ENCODE measurements at places on chromosomes 13 and 19.

DNA sequence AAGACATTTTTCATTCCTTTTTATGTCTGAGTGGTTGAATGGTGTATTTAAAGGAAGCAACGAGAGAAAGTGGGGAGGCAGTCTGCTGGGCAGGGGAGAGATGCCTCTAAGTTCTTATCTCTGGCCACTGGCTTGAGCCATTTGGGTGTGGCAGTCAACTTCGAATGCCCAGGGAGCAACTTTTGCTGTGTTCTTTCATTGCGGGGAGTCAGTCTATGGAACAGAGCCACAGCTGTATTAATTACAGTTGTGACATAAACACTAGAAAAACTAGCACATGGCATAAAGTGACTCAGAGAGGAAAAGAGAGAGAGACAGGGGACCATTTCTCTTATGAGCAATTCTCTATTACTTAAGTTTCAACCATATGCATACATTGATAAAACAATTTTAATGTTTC, 40.4 kb upstream of the PDCD5 start:
- DNase-seq: no peak

DNA sequence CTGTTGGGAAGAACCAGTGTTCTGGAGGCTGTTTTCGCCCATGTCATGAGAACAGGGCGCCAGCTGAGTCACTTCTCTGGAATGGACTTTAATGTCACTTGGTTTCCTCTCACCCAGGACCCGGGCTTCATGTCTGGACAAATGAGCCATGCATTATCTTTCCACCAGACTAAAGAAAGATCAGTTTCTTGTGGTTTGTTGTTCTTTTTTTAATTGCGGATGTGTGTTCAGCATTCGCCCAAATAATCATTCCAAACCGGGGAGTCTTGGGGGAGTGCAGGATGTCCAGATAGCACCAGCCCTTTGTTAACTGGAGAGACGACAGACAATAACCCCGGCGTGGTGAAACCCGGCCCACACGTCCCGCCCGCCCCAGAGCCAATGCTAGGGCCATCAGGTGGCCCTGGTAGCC, 102.5 kb downstream of the COL4A2 start:
- no peak for DNase-seq

DNA sequence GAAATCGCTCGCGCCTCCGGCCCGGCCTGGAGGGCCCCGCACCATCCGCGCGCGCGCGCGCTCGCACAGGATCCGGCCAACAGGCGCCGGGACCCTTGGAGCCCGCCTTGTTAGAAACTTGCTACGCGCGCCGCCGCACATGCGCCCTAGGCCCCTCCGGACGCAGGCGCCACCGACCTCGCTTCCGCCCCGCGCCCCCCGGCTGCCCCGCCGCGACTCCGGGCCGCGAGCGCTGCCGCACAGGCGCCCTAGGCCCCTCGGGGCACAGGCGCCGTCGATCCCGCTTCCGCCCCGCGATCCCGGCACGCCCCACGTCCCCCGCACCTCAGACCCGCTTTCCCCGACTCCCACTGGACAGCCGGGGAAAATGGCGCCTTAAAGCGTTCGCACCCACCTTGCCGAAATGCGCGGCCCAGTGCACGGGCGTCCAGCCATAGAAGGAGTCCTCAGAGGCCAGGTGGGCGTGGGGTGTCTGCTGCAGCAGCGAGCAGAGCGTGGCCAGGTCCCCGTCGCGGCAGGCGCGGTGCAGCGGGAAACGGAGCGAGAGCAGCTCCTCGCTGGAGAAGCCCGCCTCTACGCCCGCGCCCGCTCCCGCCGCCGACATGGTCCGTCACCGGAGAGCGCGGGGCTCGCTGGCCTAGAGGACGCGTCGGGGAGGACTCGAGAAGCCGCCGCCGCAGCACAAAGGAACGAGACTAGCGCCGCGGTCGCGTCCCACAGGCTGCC, 375 bp downstream of the ANKRD10 start:
- peak; percentile 73 for DNase-seq

GRCh38 chr19:56347163-56347778, 32.6 kb upstream of the ZSCAN5A start:
- no peak for DNase-seq

- DNase-seq: no peak
Measured at GRCh38 chr19:16259385-16260159, 61.9 kb downstream of the AP1M1 start.

- DNase-seq: no peak
Measured at GRCh38 chr13:34344816-34345215, 526.9 kb downstream of the RFC3 start.

DNA sequence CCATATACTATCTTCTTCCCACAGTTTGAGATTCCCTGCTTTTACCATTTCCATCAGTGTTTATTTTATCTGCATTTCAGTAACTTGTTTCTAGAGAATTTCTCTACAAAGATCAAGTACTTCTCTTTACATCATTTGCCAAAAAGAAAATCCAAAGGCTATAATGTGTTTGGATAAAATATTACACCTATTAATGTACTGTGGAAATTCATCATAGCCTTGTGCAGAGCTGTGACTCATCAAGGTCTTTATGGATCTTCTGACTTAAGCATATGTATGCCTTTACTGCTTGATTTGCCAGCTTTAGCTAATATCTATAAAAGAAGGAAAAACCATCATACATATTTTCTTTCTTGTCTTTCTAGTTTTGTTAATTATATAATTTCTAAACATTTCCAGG, 9.6 kb upstream of the HTR2A start:
- no peak for DNase-seq

- no peak for DNase-seq
Measured at GRCh38 chr19:49852631-49853126, 1.7 kb downstream of the PTOV1 start.

DNA sequence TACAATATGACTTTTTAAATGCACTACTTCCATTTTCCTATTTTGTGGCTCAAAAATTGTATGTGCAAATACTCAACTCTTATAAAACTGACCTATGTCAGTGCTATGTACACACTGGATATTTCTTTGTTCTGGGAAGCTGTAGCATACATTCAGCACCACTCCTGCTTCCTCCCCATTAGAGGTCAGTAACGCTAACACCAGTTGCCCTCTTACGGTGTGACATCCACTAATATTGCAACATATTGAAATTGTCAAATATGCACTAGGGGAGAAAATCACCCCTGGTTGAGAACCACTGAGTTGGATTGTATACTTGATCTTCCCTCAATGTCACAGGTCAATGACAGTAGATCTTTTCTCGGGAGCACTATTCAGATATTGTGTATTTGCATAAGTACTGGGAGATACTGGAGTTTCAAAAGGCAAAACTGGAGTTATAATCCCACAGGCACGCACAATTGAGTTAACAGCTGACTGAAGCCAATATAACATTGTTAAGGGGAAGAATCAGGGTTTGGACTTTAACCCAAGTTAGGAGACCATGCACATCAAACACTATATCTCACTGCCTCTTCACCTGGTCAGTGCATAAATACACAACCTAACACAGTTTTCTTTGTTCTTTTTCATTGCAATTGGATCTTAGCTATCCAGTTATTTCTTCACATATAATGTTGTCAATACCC, 1276.5 kb upstream of the MIR17HG start:
- DNase-seq: no peak

DNA sequence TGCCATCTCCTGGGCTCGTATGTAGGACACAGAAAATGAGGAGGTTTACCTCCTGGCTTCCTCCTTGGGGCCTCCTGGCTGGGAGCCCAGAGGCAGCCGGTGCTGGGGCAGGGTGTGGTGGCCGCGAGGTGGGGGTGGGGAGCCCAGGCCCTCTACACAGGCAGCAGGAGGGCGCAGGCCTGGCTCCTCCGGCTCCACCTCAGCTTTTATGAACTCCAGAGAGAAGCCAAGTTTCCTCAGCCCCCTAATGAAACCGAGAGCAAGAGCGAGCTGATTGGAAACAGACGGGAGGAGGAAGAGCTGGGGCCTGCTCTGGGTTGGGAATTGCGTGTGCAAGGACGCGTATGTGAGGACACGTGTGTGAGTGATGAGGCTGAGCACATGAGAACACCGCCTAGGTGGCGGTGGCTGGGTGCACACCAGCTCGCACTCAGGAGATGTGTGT, 23.1 kb downstream of the LYL1 start:
- no peak for DNase-seq

GRCh38 chr13:73451221-73452029, 392.6 kb downstream of the KLF5 start:
- DNase-seq: no peak

DNA sequence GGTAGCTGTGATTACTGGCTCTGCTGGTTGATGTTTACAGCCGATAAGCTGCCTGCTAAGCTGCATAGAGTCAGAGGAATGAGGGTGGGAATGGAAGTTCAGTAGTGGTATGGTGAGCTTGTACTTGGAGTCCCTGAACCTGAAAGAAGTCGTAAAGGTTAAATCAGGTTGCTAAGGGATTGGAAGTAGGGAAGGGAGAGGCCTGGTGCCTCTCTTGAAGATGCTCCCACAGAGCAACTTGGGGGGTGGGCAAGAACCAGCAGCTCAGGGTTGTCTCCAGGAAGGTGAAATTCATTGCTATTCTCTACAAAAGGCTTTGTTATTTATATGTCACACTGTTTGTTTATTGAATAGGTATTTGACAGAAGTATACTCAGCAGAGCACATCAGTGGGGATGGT, 73.8 kb upstream of the OLFM4 start:
- DNase-seq: no peak

DNA sequence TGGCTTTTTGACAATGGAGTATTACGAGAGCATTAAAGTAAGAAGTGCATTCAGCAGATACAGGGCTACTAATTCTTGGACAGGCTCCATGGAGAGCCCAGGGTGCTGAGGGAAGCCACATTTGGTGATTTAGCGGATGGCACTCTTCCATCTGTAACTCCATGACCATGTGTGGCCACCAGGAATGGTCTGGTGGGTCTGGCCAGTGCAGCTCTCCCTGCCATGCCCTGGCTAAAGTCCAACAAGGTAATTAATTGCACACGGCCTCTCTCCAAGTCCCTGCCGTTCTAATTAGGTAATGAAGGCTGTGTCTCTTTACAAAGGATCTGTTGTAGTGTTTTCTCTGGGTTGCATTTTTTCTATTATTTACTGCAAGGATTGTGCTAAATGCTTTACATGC, 4.3 kb upstream of the ZFR2 start:
- DNase-seq: no peak

DNA sequence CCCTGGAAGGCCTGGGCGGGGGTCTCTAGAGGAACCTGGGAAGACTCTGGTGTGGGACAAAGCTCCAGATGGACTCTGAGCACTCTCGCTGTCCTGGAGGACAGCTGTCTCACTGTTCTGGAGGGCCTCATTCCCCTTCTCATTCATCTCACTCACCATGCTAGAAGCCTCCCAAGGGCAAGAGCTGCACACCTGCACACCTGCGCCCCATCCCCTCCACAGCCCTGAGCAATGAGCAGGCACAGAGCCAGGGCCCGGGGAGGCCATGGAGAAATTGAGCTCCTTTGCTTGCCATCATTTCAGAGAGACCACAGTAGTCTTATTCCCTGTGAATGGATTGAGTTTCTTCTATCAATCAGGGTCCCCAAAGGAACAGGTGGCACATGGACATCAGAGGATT, 1168.5 kb downstream of the UQCRFS1 start:
- DNase-seq: no peak

- no peak for DNase-seq
Measured at GRCh38 chr19:10565028-10565566, 713 bp downstream of the KRI1 start.

DNA sequence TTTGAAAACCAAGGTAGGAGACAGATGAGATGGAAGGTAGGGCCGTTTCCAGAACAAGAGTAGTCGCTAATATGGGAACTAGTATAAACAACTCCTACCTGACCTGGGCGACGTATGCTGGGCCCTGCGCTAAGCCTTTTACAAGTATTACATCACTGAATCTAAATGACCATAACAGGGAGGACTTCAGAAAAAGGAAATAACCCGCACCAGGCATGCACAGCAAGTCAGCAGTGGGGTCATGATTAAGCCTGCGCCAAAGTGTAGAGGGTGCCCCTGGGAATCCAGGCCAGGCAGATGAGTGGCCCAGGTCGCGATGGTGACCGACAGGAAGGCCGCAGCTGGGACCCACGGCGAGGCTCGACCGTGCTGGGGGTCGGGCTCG, 613 bp downstream of the ATP13A1 start:
- DNase-seq: no peak

DNA sequence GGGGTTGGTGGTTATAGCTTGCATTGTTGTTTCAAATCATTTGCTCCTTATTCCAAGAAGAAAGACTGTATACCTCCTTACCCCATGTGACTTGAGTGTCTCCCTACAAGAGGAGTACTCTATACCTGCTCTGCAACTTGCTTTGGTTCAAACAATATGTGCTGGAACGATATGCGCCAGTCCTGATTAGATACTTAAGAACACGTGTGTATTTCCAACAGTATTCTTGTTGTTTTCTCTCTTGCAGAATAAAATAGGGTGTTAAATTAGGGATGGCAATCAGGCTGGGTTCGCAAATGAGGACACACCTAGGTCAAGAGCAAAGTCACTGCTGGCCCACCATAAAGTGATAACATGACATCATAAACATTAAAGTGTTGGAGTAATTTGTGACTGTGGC, 895.0 kb upstream of the SLITRK1 start:
- DNase-seq: no peak

- DNase-seq: no peak
Measured at GRCh38 chr19:28021259-28022185, 1191.4 kb downstream of the UQCRFS1 start.

- no peak for DNase-seq
Measured at GRCh38 chr13:20987599-20987998, 73.8 kb downstream of the LATS2 start.

DNA sequence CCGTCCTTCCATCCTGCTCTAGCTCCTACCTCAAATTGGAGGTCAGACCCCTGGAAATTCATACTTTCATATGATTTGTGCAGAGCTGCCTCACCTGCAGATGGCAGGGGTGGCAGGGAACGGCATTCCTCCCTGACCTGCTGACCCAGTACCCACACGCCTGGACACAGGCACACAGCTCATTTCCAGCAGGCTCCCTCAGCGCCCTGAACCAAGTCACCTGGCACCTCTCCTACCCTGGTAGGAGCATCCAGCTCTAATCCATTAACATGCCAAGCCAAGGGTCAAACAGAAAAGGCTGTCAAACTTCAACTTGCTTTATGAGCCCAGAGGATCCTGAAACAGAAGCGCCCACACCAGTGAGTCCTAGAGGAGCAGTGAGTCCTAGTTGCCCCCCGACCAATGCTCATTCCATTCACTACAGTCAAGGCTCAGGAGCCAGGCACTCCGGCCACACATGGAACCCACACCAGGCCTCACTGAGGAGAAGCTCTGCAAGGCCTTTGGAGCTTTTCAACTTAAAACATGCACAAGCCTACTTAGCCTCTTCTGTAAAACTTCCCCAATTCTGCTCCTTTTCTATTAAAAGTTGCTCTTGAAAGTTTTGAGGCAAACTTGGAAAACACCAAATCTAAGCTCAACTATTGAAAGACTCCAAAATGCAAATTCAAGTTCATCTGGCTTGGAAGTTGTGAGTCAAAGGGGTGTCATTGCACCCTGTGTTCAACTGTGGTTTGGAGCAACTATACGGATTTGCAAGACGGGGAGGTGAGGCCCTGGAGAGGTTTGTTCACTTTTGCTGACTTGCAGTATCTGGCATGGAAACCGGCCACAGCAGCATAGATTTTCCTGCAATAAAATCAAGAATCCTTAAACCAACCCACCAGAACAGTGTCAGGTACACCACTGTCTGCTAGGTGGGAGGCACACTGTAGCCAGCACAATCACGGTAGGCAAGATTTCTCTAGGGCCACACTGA, 96.7 kb downstream of the CRYL1 start:
- DNase-seq: no peak
